ENCODE measurements at places on chromosomes 4 and X. TPM values are rescaled to one million over a fixed set of nuclear protein-coding genes. Genes with fewer than 3 reads are reported as not detected.

GRCh38 chrX:101973066-101973465, 41.2 kb upstream of the ZMAT1 start:
- DNase-seq = no peak

Gene IL21
- total RNA-seq = 0.28 TPM

Gene PF4V1
- not detected for total RNA-seq

DNA sequence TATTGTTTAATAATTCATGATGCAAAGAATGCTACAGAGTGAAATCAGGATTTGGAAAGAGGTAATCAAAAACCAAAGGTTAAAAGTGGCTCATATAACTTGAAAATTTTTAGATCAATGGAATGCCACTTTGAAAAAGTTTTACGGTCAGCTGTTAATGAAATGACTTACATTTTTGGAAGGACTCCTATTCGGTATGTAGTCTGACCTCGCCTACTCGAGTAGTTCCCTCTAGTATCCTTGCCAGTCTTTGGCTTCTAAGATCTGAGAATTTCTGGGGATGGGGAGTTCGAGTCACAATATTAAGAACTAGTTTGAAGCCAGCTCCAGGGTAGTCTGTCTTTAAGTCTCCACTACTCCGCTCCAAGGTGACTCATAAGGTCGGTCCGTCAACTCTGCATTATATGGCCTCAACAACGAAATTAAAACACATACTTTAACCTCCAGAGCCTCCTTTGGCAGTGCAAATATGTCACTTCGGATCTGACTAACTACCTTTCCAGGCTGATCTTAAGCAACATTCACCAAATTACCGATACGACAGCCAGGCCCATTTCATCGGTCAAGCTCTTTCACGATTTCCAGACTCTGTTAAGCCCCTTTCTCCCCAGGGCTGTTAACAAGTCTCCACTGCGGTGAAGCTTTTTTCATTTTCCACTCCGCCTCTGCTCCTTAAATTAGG, 733 bp upstream of the NAA15 start:
- no peak for DNase-seq

Gene FOXR2
- total RNA-seq = not detected

GRCh38 chr4:5843573-5844530, 49.0 kb downstream of the CRMP1 start:
- DNase-seq = no peak

GRCh38 chrX:42131856-42132255, 208.5 kb upstream of the CASK start:
- no peak for DNase-seq

Gene BEX3
- 50.6 TPM for total RNA-seq

GRCh38 chrX:136291824-136292223, 8.9 kb upstream of the ADGRG4 start:
- no peak for DNase-seq

Measured in CD4-positive, alpha-beta memory T cell (primary cell).